ENCODE measurements at places on chromosomes 7 and 10.

- DNase-seq: no peak
These were observed 70.2 kb upstream of the GRB10 start for GRCh38 chr7:50852901-50853300.

DNA sequence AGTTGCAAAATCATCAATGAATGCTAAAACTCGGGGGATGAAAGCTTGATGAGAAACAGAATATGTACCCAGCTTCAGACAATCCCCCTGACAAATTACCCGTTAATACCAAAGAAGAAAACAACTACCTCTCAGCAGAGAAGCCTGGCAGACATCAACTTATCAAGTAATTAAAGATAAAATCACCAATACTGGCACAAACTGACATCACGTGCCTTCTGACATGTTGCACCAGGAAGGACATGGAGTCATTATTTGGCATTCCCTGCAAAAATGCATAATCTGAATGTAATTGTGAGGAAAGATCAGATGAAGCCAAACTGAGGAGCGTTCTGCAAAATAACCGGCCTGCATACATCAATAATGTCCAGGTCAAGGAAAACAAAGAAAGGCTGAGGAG is 7.7 kb downstream of the SLIT1 start:
- no peak for DNase-seq

DNA sequence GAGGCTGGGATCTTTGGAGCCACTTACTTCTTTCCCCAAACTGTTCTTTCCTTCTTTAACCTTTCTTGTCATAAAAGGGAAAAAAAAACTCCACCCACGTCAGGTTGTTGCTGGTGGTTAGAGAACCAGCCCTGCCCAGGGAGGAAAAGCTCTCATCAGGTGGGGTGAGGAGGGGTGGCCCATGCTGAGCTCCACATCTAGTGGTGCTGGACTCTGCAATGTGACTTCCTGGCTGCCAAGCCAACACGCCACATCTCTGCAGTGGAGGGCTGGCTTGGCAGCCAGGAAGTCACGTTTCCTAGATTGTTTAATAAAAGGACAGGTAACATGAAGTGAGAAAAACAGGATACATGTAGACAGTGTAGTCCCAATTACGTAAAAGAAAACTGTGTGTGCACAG is 37.4 kb downstream of the WIPF3 start:
- DNase-seq: no peak

- no peak for DNase-seq
These were observed 190.2 kb downstream of the REEP3 start for GRCh38 chr10:63711361-63711760.

GRCh38 chr7:104536956-104537355 is 208.6 kb downstream of the LHFPL3 start:
- DNase-seq: no peak
